ENCODE measurements at places on chromosomes 2 and 18.
A peak's percentile ranks its signal among the peaks of the same experiment; 100 is the strongest.

DNA sequence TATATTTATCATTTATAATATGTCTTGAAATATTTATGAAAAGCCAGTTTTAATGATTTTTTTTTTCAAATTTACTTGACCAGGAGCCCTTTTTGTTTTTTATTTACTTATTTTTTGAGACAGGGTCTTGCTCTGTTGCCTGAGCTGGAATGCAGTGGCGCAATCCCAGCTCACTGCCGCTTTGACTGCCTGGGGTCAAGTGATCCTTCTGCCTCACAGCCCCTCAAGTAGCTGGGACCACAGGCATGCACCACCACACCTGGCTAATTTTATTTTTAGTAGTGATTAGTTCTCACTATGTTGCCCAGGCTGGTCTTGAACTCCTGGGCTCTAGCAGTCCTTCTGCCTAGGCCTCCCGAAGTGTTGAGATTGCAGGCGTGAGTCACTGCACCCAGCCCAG lies 5.7 kb downstream of the EPB41L5 start:
- DNase-seq = no peak
- no peaks in the 10 kb centered on the region for H3K27me3 ChIP-seq
- peaks cover 27% of the 10 kb centered on the region for H3K36me3 ChIP-seq
- H3K4me1 ChIP-seq = no peaks in the 10 kb centered on the region
- no peak overlapping the region for H3K27ac ChIP-seq
- no peak overlapping the region for H3K4me3 ChIP-seq

DNA sequence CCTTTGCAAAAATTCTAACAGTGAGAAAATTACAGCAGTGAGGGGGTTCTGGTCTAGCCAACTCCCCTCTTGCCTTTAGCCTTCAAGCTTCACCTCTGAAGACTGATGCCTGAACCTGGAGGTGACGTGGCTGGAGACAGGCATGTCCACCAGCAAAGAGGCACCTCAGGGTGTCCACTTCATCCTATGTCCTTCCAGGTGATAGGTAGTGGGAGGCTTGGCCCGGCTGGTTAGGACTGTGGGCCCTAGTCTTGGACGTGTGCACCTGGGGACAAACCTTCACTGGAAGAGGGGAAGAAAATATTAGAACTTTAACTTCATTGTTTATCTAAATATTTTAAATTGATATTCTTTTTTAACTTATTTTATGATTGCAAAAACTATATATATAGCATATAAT lies 35.5 kb upstream of the EDAR start:
- DNase-seq = peak; percentile 17
- H3K4me1 ChIP-seq = peaks cover 7% of the 10 kb centered on the region
- H3K36me3 ChIP-seq = no peaks in the 10 kb centered on the region
- no peaks in the 10 kb centered on the region for H3K27me3 ChIP-seq
- H3K4me3 ChIP-seq = no peak overlapping the region

DNA sequence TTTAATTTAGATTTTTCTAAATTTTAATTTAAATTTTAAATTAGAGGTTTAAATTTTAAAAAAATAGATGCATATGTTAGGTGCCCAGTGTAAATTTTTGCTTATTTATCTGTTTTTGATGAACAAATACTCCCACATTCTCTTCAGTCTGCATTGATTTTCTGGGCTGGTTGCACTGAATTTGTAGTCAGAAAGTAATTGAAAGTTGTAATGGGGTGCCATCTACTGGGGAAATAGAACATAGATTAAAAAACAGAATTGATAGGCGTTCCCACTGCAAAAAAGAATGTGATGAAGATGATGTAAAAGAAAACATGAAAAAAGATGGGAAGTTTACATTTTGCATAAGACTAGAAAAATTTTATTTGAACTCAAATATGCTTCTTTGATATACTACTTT lies 51.7 kb upstream of the CCDC85A start:
- no peak overlapping the region for H3K4me3 ChIP-seq
- H3K27me3 ChIP-seq = no peaks in the 10 kb centered on the region
- DNase-seq = no peak

DNA sequence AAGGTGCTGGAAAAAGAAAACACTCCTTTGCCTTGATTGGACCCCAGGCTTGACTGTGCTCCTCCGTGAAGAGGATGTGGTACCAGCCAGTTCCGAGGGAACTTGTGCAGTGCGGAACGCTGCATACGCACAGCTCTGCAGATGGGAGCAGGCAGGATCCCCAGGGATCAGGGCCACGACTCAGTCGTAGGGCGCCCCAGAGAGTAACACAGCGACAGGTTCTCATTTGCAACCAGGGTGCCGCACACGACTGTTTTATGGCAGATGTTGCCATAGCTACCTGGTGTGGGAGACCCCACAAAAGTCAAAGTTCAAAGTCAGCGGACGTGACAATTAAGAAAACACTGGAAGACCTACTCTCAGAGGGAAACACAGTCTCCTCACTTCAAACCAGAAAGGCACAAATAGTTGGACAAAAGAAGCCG lies 779 bp downstream of the MALL start:
- peaks cover 39% of the 10 kb centered on the region for H3K27me3 ChIP-seq
- no peaks in the 10 kb centered on the region for H3K4me1 ChIP-seq
- no peak overlapping the region for H3K27ac ChIP-seq

DNA sequence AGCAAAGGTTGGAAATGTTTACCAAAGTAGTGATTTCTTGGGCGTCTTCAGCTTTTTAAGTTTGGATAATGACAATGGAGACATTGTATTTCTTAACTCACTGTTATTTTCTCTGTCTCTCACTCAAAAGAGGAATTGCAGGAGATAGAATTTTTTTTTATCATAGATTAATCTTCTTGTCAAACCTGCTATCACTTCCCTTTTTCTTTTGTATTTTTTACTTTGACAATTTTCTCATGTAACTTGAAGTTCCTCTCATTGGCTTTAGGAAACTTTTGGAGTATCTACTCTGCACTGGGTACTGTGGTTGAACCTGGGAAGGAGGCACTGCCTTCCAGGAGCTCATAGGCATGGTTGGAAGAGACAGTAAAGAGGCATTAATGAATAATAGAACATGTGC lies 489.1 kb downstream of the CNTNAP5 start:
- no peak for DNase-seq
- H3K36me3 ChIP-seq = no peaks in the 10 kb centered on the region
- no peaks in the 10 kb centered on the region for H3K27me3 ChIP-seq
- peaks cover 4% of the 10 kb centered on the region for H3K4me1 ChIP-seq
- no peak overlapping the region for H3K27ac ChIP-seq
- no peak overlapping the region for H3K4me3 ChIP-seq

GRCh38 chr18:2002151-2002550 lies 569.2 kb downstream of the METTL4 start:
- peak; percentile 63 for DNase-seq
- H3K27ac ChIP-seq = peak overlapping the region; percentile 61
- H3K27me3 ChIP-seq = no peaks in the 10 kb centered on the region
- H3K4me3 ChIP-seq = peak overlapping the region; percentile 13

DNA sequence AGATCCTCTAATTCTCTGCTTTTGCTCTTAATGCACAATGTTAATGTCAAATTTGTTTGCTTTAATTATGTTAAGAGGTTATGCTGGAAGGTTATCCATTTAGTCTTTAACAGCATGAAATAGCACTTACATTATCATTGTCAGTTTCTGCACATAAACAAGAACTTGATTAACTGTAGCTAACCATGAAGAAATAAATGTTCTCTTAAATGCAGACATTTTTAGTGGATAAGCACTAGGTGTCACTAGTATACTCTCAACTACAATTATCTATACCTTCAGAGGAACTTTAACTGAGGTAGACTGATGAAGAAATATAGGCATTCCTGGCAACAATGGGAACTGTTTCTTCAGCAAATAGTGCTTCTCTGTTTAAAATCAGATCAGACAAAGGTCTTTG lies 178.8 kb upstream of the CHST9 start:
- no peaks in the 10 kb centered on the region for H3K4me1 ChIP-seq
- H3K4me3 ChIP-seq = no peak overlapping the region
- DNase-seq = no peak

- H3K27me3 ChIP-seq = no peaks in the 10 kb centered on the region
- no peak overlapping the region for H3K4me3 ChIP-seq
- H3K27ac ChIP-seq = no peak overlapping the region
- no peaks in the 10 kb centered on the region for H3K4me1 ChIP-seq
- no peaks in the 10 kb centered on the region for H3K36me3 ChIP-seq
Measured at GRCh38 chr18:73843455-73843854, 304.2 kb downstream of the FBXO15 start.

DNA sequence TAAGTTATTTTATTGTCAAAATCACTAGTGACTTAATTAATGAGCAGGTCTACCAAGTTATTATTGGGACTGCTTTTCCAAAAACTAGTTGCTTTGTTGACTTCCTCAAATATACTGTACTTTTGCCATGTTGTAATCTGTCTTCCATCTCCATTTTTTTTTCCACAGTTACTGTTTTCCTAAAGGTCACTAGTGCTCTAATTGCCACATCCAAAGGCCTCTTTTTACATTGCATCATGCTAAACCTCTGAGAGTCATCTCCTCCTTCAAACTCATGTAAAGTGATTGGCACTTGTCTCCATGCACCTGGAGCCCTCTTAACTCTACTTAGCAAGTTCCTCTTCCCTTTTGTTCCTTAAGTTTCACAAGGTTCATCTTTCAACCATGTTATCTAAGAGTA lies 11.8 kb downstream of the PMAIP1 start:
- H3K4me1 ChIP-seq = peaks cover 2% of the 10 kb centered on the region

GRCh38 chr2:6694555-6694954 lies 171.2 kb downstream of the CMPK2 start:
- no peak overlapping the region for H3K27ac ChIP-seq
- no peaks in the 10 kb centered on the region for H3K27me3 ChIP-seq
- DNase-seq = no peak
- no peak overlapping the region for H3K4me3 ChIP-seq
- H3K4me1 ChIP-seq = no peaks in the 10 kb centered on the region

GRCh38 chr18:11245879-11246278 lies 96.5 kb upstream of the PIEZO2 start:
- H3K36me3 ChIP-seq = no peaks in the 10 kb centered on the region
- no peak overlapping the region for H3K4me3 ChIP-seq
- H3K27ac ChIP-seq = no peak overlapping the region
- H3K4me1 ChIP-seq = no peaks in the 10 kb centered on the region
- H3K27me3 ChIP-seq = no peaks in the 10 kb centered on the region
- no peak for DNase-seq

GRCh38 chr18:46340716-46341115 lies 236.5 kb downstream of the HAUS1 start:
- no peak overlapping the region for H3K27ac ChIP-seq
- no peak overlapping the region for H3K4me3 ChIP-seq
- H3K27me3 ChIP-seq = no peaks in the 10 kb centered on the region
- no peak for DNase-seq
- H3K36me3 ChIP-seq = no peaks in the 10 kb centered on the region

- no peak overlapping the region for H3K27ac ChIP-seq
- H3K36me3 ChIP-seq = no peaks in the 10 kb centered on the region
- H3K4me1 ChIP-seq = no peaks in the 10 kb centered on the region
- H3K4me3 ChIP-seq = no peak overlapping the region
- DNase-seq = no peak
- no peaks in the 10 kb centered on the region for H3K27me3 ChIP-seq
Measured at GRCh38 chr2:213227458-213227857, 56.8 kb upstream of the SPAG16 start.

DNA sequence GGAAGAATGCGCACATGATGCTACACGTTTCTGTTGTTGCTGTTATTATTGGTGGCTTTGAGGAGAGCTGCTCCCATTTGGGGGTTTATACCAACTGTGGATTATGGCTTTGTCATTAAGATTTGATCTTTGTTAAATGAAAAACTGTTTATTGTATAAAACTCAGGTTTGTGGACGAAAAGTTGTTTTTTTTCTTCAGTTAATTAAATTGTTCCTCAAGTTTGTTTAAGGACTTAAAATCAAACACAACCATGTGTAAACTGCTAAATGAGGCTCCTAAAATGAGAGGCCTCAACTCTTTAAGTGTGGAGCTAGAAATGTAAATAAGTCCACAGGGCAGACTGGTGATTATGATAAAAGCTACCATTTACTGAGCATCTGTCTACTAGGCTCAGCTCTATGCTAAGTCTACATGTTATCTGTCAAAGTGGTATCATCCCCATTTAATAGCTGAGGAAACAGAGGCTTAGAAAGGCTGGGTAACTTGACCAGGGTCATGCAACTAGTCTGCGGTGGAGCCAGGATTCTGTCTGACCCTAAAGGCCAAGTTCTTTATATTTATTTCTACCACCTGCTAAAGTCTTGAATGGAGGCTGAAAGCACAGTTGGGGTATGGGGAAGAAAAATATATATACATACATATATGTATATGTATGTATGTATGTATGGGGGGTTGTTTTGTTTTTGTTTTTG lies 4.1 kb downstream of the MYCN start:
- H3K27me3 ChIP-seq = peaks cover under 1% of the 10 kb centered on the region
- no peaks in the 10 kb centered on the region for H3K4me1 ChIP-seq
- H3K4me3 ChIP-seq = peak overlapping the region; percentile 98
- H3K27ac ChIP-seq = no peak overlapping the region
- peaks cover 37% of the 10 kb centered on the region for H3K36me3 ChIP-seq

GRCh38 chr2:127129937-127130336 lies 23.0 kb upstream of the BIN1 start:
- H3K36me3 ChIP-seq = no peaks in the 10 kb centered on the region
- H3K4me3 ChIP-seq = no peak overlapping the region
- no peak for DNase-seq

GRCh38 chr2:234444893-234445292 lies 52.0 kb downstream of the ARL4C start:
- no peaks in the 10 kb centered on the region for H3K27me3 ChIP-seq
- no peak overlapping the region for H3K27ac ChIP-seq
- H3K4me1 ChIP-seq = peaks cover 7% of the 10 kb centered on the region
- H3K36me3 ChIP-seq = no peaks in the 10 kb centered on the region
- H3K4me3 ChIP-seq = no peak overlapping the region

GRCh38 chr18:62954366-62954765 lies 239.0 kb downstream of the PHLPP1 start:
- no peak for DNase-seq
- no peaks in the 10 kb centered on the region for H3K4me1 ChIP-seq

GRCh38 chr2:217038001-217038400 lies 178.1 kb upstream of the TNP1 start:
- H3K4me3 ChIP-seq = no peak overlapping the region
- no peak overlapping the region for H3K27ac ChIP-seq
- no peaks in the 10 kb centered on the region for H3K36me3 ChIP-seq
- no peaks in the 10 kb centered on the region for H3K4me1 ChIP-seq

GRCh38 chr2:184599872-184600222 lies 1.5 kb downstream of the ZNF804A start:
- no peak overlapping the region for H3K4me3 ChIP-seq
- H3K36me3 ChIP-seq = no peaks in the 10 kb centered on the region
- peaks cover 40% of the 10 kb centered on the region for H3K27me3 ChIP-seq
- no peak for DNase-seq
